ENCODE measurements at places on chromosomes 11 and 22.
A peak's percentile ranks its signal among the peaks of the same experiment; 100 is the strongest.

- peak; percentile 13 for DNase-seq
These were observed 644 bp downstream of the TMEM134 start for GRCh38 chr11:67468456-67468758.

DNA sequence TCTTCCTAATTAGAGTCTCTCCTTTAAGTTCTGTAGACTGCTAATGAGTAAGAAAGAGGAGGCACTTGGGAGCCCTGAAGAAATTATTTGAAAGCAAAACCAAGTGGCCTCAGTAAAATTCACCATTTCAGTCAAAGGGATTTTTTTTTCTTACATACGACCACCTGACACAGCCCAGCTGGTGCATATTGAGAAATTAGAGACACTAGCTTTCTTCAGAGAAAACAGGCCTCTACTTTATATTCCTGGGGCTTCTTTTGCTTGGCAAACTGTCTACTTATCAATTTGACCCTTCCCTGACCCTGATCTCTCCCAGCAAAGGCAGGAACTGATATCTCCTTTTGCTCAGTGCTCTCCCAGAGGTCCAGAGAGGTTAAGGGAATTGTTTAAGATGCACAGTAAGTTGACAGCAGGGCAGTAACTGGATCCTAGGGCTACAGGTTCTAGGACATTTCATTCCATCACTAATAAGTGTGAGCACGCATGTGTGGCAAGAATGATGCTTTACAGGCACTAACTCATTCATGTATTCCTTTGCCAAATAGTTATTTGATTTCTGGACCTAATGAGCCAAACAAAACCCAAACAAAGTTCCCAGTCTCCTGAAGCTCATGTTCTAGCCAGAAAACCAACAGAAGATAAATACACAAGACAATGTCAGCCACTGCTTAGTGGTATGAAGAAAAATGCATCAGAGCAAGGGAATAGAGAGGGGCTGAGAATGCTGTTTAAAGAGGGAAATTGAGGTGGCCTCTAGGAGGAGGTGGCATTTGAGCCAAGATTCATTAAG is 467.6 kb downstream of the SOX6 start:
- DNase-seq, result no peak

DNA sequence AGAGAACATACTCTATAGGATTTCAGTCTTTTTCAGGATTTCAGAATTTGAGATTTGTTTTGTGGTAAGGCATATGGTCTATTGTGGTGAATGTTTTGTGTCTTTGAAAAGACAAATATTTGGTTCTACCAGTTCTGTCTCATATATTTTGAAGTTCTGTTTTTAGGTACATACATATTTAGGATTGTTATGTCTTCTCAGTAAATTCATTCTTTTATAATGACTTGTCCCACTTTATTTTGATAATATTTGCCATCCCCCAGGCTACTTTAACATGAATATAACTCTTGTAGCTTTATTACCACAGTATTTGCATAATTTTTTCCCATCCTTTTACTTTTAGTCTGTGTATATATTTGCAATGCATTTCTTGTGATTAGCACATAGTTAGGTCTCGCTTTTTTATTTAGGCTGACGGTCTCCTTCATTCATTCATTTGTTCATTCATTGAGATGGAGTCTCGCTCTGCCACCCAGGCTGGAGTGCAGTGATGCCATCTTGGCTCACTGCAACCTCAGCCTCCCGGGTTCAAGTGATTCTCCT is 32.1 kb downstream of the MTMR3 start:
- DNase-seq, result no peak

GRCh38 chr11:70860888-70861287 is 391.5 kb downstream of the SHANK2 start:
- DNase-seq, result no peak

GRCh38 chr22:39475902-39476301 is 19.1 kb downstream of the MGAT3 start:
- DNase-seq, result no peak

DNA sequence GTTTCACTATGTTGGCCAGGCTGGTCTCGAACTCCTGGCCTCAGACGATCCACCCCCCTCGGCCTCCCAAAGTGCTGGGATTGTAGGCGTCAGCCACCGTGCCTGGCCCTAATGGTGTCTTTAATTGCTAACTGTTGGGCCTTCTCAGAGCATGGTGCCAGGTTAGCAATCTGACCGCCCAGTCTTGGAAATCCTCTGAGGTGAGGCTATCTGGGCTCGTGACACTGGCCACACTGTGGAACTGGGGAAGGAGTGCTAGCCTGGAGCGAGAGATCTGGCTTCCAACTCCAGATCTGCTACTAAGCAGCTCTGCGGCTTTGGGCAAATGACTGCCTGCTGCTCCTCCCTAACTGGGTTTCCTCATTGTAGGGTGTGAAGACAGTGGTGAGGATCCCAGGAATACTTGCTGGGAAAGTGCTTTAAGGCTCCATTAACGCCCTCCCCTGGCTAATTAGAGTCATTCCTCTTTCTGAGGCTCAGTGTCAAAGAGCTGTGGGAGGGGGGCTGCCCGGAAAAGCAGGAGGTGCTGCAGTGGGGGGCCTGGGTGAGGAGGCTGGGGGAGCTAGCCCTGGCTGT is 35.4 kb downstream of the CHRDL2 start:
- DNase-seq, result no peak

GRCh38 chr22:20651286-20651685 is 122.6 kb upstream of the SERPIND1 start:
- no peak for DNase-seq

GRCh38 chr11:116499396-116500003 is 273.3 kb downstream of the BUD13 start:
- peak; percentile 54 for DNase-seq

DNA sequence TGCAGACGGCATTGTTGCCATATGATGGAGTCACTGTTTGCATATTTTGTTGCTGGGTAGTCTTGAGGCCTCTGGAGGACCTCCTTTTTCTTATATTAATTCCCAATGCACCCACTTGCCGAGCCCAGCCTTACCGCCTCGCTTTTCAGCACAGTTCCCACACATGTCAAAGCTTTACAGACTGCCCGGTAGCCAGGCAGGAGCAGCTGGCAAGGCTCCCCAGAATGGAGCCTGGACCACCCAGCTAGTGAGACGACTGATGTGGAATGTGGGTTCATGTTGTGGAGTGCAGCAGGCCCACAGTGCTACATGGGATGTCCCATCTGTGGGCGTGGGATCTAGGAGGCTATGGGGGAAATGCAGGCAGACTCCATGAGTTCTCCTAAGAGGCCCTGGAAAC is 99.4 kb upstream of the MTMR2 start:
- DNase-seq, result no peak

DNA sequence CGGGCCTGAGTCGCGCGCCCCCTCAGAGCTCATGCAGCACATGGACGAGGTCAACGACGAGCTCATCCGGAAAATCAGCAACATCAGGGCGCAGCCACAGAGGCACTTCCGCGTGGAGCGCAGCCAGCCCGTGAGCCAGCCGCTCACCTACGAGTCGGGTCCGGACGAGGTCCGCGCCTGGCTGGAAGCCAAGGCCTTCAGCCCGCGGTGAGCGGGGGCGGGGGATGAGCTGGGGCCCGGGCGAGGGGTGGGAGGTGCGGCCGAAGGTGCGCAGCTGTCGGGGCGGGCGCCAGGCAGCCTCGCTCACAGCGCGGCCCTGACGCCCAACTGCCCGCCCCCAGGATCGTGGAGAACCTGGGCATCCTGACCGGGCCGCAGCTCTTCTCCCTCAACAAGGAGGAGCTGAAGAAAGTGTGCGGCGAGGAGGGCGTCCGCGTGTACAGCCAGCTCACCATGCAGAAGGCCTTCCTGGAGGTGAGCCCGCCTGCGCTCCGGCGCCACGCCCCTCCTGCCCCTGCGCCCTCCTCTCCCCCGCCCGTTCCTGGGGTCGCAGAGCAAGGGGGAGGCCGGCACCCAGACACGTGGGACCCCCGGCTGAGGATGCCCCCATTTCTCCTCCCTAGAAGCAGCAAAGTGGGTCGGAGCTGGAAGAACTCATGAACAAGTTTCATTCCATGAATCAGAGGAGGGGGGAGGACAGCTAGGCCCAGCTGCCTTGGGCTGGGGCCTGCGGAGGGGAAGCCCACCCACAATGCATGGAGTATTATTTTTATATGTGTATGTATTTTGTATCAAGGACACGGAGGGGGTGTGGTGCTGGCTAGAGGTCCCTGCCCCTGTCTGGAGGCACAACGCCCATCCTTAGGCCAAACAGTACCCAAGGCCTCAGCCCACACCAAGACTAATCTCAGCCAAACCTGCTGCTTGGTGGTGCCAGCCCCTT is 20.5 kb downstream of the EPS8L2 start:
- peak; percentile 68 for DNase-seq

- DNase-seq, result no peak
These were observed 55.3 kb upstream of the GCAT start for GRCh38 chr22:37752189-37753087.

- DNase-seq, result no peak
These were observed 387.5 kb downstream of the KCNA4 start for GRCh38 chr11:29629286-29629685.

GRCh38 chr22:42862045-42862734 is 5.1 kb upstream of the ARFGAP3 start:
- no peak for DNase-seq

DNA sequence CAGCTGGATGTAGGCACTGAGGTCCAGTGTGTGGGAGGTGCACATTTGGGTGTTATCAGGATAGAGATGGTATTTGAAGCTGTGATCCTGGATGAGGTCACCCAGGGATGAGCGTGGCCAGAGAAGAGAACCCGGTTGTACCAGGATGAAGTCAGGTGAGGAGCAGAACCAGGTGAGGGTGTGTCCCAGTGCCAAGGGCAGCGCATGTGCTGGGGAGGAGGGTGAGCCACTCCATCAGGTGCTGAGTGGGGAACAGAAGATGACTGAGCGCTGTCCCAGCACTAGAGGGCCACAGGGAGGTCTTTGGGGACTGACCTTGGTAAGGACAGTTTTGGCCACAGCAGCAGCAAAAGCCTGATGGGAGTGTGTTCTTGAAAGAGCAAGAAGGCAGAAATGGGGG is 2.7 kb downstream of the ARL2 start:
- DNase-seq, result no peak

DNA sequence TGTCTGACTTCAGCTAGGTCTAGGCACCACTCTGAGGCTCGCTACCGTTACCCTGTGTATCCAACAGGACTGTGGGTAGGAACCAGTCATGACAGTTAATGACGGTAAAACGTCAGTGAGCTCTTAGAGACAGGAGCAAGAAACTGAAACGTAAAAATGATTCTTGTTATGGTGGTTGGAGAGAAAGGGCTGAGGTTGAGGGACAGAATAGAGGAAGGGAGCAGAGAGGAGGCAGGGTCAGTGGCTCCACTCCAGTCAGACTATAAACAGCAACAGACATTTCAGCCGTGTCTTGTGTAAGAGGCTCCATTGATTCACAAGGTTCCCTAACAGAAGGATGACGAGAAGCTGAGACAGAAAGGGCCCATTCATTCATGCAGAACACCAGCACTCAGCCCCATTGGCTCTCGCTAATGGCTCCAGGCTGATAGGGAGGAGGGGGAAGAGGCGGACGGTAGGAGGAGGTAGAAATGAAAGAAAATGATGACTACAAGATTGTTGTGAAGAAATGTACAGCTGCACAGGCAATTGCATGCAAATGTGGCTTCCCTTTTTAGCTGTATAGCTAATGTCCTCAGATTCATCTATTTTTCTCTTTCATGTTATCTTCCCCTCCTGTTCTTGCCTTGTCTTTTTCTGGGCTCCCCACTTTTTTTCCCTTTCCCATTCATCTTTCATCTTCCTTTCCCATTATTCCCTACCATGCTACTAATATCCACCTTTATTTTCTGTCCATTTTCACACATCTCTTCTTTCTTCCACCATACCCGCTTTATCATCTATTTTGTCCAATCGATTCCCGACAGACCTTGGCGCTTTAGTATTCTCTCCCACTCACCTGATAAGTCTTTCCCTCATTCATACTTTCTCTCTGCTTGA is 34.3 kb downstream of the ETS1 start:
- DNase-seq, result no peak

GRCh38 chr11:112548641-112549040 is 288.0 kb upstream of the PLET1 start:
- no peak for DNase-seq

DNA sequence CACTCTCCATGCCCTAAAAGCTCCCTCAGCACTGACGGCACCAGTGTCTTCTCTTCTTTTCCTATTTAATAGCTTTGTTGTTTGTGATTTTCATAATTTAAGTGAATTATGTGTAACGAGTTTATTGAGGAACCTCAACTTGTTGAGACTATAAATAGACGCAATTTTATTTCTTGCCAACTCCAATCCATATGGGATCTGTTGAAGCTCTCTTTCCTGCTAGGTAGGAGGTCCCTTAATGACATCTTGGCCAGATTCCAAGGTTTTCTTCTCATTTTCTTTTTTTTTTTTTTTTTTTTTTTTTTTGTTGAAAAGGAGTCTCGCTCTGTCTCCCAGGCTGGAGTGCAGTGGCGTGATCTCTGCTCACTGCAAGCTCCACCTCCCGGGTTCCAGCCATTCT is 14.2 kb downstream of the RTL6 start:
- no peak for DNase-seq

DNA sequence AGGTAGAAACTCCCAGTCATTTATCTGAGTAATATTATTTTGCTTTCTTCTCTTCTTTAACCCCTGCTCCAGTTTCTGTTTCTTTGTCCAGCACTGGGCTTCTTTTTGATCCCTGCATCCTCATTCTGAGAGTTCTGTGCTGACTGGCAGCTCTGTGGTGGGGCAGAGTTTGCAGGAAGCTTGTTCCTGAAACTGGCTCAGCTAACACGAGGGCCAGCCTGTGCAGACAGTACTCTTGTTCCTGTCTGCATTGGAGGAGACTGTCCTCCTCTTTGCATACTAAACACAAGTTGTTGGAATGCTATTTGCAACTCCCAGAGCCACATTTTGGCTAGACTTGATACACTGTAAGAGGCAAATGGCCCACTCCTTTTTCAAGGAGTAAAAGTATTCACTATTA is 93.1 kb upstream of the HORMAD2 start:
- DNase-seq, result no peak

- no peak for DNase-seq
These were observed 190.0 kb downstream of the KCNA4 start for GRCh38 chr11:29826878-29827277.
